ENCODE measurements at places on chromosomes 3 and 15.

GRCh38 chr3:145209561-145209960 is 951.4 kb downstream of the PLOD2 start:
- no peak for DNase-seq

GRCh38 chr15:68518046-68518445 is 60.7 kb upstream of the CORO2B start:
- DNase-seq, result no peak

- DNase-seq, result no peak
Observed at GRCh38 chr15:38750786-38751185, 186.2 kb upstream of the RASGRP1 start.

DNA sequence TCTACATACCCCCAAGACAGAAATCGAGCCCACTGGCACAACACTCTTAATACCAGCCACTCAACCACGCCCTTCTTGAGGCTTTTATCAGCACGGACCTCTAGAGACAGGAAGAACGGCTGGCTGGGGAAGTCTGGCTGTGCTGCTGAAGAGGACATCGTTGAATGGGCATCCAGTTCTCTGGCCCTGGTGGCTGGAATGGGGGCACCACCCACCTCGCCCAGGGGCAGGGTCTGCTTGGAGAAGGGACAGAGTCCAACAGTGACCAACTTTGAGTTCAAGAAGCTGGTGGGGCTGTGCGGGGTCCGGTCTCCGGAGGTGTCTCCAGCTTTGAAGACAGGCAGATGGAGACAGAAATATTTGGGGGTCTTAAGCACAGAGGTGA is 77.5 kb downstream of the ATP10A start:
- DNase-seq, result no peak

DNA sequence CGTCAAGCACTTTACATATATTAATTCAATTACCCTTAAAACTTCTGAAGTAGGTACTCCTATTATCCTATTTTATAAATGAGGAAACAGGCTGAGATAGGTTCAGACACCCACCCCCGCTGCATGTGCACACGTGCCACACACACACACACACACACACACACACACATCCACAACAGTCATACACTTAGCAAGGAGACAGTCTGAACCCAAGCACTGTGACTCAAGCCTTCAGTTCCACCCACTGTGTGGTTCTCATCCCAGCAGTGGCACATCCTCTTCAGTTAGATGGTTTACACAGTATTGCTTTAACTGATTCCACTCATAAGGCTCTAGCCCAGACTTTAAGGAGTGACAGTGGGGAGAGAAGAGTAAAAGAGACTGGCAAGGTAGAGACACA is 91.1 kb upstream of the FGF7 start:
- no peak for DNase-seq

GRCh38 chr3:125013095-125013494 is 42.7 kb downstream of the HEG1 start:
- DNase-seq, result no peak

GRCh38 chr3:129059311-129059958 is 1.1 kb upstream of the GP9 start:
- DNase-seq, result no peak

DNA sequence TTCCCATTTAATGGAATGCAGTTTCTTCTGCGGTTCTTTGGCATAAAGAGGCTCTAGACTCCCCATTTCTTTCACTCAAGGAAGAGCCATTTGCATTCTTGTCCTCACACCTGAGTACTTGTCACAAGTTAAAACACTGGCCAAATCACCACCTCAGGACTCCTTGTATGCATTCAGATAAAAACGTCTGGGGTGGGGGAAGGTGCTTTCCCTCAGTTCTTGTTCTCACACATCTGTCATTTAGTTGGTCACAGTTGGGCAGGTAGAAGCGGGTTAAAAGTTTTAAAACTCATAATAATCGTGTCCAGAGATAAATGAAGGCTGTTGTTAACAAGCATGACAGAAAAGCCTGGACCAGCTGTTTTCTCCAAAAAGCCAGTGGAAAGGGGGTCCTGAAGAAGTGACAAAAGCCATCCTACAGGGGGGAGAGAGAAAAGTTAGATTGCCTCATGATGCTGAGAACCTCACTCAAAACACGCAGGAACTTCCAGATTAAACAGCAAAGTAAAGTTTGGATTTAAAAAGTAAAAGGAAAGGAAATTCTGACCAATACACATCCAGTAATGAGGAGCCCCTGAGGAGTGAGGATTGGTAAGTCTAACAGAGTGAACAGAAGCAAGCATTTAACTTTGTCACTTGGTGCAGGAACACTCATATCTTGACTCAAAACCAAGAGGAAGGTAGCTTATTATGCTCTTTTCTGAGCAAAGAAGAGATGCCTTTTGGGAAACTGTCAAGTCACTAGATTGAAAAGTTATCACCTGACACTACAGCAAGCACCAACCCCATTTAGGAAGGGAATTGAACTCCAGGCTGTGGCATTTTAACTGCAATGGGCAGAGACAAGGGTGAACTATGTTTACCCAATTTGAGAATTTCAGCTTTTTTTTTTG is 2.8 kb downstream of the BCL2L10 start:
- DNase-seq, result no peak

GRCh38 chr3:32147933-32148332 is 41.5 kb downstream of the GPD1L start:
- DNase-seq, result no peak

DNA sequence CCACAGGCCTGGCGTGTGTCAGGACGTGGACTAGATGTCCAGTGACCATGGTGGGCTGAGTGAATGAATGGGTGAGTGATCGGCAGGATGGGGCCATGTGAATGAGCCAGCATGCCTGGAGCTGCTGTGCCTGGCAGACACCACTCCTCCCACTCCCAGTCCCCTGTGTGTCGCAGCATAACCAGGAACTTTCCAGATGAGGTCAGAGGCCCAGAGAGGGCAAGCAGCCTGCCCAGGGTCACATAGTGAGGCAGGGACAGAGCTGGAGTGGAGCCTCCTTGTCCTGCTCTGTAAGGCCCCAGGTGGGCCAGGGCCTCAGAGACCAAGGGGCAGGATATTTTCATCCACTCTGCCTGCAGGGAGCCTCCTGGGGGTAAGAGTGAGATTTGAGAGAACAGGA is 6.4 kb downstream of the IQSEC1 start:
- no peak for DNase-seq

All from CD4-positive, alpha-beta T cell treated with Interleukin-6 at 100 ng/mL for 8 hours (primary cell).